Fibroblast of the aortic adventitia (primary cell): ENCODE measurements at places on chromosomes 12 and 14. TPM values are rescaled to one million over a fixed set of nuclear protein-coding genes. Genes with fewer than 3 reads are reported as not detected.

GPR132 gene
- 0.09 and 0.16 TPM in 2 replicates for total RNA-seq

A2M gene
- 0.54 and 10.6 TPM in 2 replicates for total RNA-seq

MAP3K9 gene
- total RNA-seq = under 0.01 and 0.33 TPM in 2 replicates

IL26 gene
- not detected in 2 replicates for total RNA-seq

CBX5 gene
- 38.3 and 114 TPM in 2 replicates for total RNA-seq

INSM2 gene
- not detected in 2 replicates for total RNA-seq

LIN7A gene
- total RNA-seq = 6.6 and 8.9 TPM in 2 replicates

DNA sequence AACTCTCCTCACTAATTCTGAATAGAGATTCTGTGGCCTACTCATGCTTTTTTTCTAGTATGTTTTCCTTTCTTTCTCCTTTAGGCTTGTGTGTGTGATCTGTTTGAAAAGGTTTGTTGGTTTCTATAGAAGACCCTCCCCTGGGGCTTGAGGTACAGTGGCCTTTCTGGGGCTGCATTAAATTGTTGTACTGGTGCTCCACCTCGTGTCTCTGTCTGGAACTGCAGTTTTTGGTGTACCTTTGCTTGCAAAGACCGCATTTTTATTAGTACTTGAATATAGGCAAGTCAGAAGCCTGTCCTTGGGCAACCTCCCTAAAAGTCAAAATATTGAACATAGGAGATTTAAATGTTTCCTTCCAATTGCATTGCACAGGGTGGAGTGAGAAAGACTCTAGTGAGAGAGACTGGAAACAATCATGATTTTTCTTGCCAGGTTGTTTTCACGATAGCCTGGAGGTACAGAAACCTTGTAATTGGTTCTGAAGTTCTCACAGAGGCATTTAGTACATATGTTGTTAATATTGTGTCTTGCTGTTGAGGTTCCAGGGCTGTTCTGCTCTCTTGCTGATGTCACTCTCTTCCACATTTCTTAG, 39.0 kb downstream of the SLCO1B1 start:
- peak; percentile 56 for DNase-seq

DNA sequence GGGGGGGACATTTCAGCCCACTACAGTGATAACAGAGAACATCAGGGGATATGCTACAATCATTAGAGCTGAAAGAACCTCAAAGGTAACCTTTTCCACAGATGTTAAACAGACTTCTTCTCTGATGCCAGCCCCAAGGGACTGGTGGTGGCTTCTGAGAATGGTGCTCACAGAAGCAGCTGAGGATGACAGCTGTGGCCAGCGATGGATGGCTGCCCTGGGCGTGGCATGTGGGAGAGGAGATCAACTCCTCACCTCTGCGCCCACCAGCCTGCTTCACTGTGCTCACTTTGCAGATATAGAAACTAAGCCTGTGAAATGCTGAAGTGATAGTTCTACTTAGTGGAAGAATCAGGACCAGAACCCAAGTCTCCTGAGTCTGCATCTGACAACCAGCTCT, 33.0 kb downstream of the FOXN3 start:
- DNase-seq = no peak

GRCh38 chr12:107490010-107490409, 195.6 kb upstream of the PWP1 start:
- DNase-seq = no peak

DNA sequence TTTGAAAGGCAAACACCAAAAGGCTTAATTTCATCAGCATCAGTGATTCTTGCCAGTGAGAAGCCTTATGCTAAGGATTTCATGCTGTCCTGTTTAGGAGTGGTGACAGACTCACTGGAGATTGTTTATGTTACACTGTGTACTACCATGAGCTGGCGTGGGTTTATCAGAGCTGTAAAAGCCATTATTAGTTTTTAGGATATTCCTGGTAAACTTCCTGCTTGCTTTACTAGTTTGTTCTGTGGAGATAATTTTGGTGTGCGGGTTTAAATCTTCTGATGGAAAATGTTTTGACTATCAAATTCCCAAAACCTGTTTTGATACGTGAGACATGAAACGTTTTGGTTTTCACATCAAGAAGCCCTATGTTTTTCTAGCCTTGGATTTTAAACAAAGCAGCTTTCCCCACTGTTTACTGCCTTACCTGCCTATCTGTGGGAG, 15.2 kb downstream of the PPFIBP1 start:
- peak; percentile 49 for DNase-seq

GRCh38 chr12:10293151-10293550, 14.5 kb upstream of the KLRD1 start:
- no peak for DNase-seq

GRCh38 chr12:111692575-111693210, 6.8 kb downstream of the ACAD10 start:
- DNase-seq = no peak

GRCh38 chr12:22631863-22632463, 7.0 kb downstream of the ETNK1 start:
- peak; percentile 40 for DNase-seq

DNA sequence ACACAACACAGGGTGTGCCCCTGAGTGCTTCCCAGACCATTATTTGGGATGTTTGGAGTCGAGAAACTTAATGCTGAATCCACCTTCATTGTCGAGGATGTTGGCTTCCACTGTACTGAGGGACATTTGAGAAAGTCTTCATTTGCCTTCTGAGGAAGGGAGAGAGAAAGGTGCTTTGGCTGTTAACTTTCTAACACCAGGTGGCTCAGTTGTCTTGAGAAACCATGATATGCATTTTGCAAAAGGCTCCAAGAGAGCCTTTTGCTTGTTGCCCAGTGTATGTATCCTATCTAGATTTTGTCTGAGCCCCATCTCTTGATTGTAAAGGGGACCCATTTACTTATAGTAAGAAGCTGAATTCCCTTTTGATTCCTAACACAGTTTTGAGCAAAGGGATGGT, 28.6 kb upstream of the NRXN3 start:
- no peak for DNase-seq

- DNase-seq = no peak
Measured at GRCh38 chr12:49584591-49584990, 16.6 kb upstream of the MCRS1 start.

- DNase-seq = no peak
Measured at GRCh38 chr12:510071-510825, 50.5 kb downstream of the B4GALNT3 start.

- no peak for DNase-seq
Measured at GRCh38 chr12:7369274-7369729, 65.4 kb downstream of the ACSM4 start.

GRCh38 chr14:22870811-22871223, 723 bp upstream of the LRP10 start:
- DNase-seq = no peak

- no peak for DNase-seq
Measured at GRCh38 chr14:36600431-36600830, 18.0 kb upstream of the NKX2-8 start.

DNA sequence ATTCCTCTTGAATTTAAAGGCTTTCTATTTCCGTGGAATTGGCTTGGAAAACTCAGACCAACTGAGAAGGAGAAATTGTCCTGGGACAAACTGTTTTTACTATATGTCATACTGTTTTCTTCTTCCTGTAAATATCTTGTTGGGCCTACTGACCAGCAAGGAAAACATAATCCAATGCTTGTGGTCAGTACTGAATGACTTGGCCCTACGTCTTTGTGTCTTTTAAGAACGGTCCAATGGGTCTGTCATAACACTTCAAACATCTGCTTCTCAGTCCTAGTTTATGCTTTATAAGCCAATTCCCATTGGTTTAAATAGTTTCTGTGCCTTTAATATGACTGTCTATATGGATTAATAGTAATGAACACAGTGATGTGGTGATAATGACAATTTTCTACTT, 248.5 kb upstream of the DDHD1 start:
- DNase-seq = no peak

- DNase-seq = no peak
Measured at GRCh38 chr12:115455268-115455681, 771.3 kb upstream of the TBX3 start.
